ENCODE measurements at places on chromosomes 16 and 17.

DNA sequence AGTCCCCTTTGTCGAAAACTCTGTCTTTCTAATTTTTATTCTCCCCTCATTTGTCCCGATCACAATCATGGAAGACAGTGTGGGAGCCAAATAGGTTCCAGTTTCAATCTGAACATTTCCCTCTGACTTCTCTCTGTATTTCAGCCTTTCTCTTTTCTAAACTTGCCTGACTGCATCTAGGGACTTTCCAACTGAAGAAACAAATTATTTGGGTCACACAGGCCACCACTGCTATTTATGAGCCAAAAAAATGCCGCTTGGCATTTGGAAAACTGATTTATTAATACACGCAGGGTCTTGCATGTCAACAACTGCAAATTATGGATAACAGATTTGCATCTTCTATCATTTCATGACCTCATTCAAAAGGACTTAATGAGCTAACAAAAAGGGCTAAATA is 55.2 kb upstream of the ELAC2 start:
- DNase-seq, result no peak
- H3K4me3 ChIP-seq, result no peak overlapping the region
- no peak overlapping the region for H3K27ac ChIP-seq
- no peaks in the 10 kb centered on the region for H3K27me3 ChIP-seq

DNA sequence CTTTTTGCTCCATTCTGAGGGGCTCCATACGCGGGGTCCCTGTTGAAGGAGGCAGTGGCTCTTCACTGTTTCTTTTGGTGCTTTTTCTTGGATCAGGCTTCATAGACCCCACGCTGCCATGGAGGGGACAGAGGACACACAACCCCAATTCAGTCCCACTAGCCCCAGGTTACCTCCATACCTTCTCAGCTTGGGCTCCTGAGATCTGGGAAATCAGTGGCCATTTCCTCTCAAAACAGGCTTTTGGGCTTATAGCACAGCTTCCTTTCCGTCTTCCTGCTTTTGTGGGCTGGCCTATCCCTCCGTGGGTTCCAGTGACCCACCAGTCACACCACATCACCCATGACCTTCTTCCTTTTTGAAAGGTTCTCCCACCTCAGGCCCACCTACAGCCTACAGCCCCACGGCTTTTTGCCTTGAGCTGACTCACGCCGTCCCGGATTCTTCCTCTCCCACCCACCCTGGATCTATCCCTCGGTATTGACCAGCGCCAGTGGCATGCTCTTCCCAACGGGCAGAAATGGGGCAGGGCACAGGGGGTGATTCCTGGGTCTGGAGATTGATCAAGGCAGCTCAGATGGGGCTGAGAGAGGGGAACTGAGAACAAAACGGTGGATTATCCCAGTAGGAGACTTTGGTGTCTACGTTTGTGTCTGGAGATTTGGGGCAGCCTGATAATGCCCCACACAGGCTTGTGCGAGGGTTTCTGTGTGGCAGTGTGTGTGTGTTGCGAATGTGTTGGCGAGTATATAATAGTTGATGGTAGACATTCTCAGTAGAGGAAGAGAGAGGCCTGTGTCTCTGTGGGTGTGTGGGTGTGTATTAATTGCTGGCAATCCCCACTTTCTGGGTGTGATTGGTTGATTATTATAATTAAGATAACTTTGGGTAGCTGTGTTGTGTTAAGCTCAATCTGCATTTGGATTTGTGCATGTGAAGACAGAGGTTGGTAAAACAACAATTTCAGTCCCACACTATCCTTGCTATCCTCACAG is 3.8 kb downstream of the TBX21 start:
- no peaks in the 10 kb centered on the region for H3K36me3 ChIP-seq
- peaks cover 54% of the 10 kb centered on the region for H3K27me3 ChIP-seq
- no peak for DNase-seq

DNA sequence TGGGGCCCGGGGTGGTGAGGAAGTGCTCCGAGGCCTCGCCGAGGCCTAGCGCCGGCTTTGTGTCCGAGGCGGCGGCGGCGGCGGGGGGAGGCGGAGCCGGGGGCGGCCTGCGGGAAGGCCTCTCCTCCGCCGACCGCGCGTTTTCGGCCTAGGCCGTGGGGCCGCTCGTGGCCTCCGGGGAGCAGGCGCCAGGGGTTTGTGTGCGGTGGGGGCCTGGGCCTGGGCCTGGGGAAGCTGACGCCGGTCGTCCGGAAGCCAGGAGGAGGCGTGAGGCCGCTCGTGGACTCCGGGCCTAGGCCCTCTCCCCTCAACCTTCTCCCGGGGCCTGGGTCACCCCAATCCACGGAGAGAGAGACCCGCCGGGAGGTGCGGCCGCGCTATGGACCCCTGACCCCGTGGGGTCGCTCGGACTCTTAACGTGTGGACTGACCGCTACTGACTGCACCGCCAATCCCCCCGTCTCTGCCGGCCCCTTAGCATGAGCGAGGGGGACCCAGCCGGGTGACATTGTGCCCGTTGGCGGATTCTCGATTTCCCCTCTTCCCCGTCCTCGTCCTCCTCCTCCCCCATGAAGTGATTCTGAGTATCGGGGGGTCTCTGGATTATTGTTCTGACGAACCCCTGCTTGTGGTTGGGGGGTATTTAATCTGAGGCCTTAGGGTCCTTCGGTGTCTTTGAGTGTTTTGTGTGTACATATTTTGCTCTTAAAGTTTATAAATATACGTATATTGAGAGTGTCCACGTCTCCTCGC is 660 bp downstream of the RBBP6 start:
- H3K4me3 ChIP-seq, result peak overlapping the region; percentile 96
- H3K27ac ChIP-seq, result peak overlapping the region; percentile 98
- no peaks in the 10 kb centered on the region for H3K27me3 ChIP-seq
- H3K36me3 ChIP-seq, result no peaks in the 10 kb centered on the region

DNA sequence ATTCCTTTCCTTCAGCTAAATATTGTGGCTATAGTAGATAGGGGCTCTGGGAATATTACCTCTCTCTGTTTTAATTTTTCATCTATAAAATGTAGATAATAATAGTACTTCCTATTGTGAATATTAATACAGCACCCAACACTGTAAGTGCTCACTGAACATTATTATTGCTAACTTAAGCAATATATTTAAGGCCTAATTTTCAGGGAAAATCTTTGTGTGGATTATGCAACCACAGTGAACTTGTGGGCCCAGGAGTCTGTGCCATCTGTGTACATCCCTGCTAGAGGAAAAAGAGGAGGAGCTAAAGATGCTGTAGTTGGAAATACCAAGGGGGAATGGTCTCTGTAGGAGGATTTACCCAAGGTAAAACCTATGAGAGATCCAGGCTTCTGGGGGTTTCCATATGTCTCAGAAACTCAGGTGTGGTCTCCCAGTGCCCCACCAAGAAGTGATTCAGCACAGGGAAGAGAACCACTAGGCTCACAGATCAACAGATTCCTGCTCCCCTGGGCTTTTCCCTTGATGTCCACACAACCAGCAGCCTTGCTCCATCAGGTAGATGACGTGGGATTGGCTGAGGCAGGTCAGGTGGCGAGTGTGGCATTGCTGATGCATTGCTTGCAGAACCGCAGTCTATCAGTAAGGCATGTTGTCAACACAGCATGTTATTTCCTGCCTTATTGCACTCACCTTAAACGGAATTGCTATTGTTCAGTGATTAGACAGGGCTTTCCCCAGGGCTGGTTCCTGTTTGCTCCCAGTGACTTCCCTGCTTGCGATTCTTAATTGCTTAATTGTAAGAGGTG is 1.6 kb upstream of the N4BP1 start:
- H3K4me3 ChIP-seq, result no peak overlapping the region
- H3K27ac ChIP-seq, result no peak overlapping the region
- H3K36me3 ChIP-seq, result no peaks in the 10 kb centered on the region

GRCh38 chr16:89319886-89320781 is 102.6 kb downstream of the ZNF778 start:
- peak overlapping the region; percentile 94 for H3K27ac ChIP-seq
- DNase-seq, result peak; percentile 82
- H3K4me3 ChIP-seq, result peak overlapping the region; percentile 37
- no peaks in the 10 kb centered on the region for H3K27me3 ChIP-seq
- H3K36me3 ChIP-seq, result no peaks in the 10 kb centered on the region

- H3K4me3 ChIP-seq, result no peak overlapping the region
- no peaks in the 10 kb centered on the region for H3K4me1 ChIP-seq
Observed at GRCh38 chr16:78955206-78955605, 645.3 kb downstream of the MAF start.

DNA sequence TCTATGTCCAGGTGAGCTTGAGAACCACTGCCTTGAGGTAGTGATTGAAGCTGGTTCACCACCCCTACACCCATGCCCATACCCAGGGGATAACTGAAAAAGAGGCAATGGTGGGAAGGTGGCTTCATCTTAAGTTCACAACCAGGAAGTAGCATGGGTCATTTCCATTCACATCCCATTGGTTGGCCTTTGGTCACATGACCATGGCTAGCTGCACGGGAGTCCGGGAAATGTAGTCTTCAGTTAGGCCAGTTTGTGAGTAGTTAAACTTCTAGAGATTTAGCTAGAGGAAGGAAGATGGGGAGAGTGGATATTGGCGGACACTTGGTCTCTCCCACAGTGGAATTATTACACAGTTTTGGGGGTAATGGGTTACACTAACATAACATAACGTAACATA is 92.9 kb downstream of the RGS9 start:
- no peak for DNase-seq
- peaks cover 10% of the 10 kb centered on the region for H3K4me1 ChIP-seq
- H3K4me3 ChIP-seq, result no peak overlapping the region
- no peaks in the 10 kb centered on the region for H3K36me3 ChIP-seq

DNA sequence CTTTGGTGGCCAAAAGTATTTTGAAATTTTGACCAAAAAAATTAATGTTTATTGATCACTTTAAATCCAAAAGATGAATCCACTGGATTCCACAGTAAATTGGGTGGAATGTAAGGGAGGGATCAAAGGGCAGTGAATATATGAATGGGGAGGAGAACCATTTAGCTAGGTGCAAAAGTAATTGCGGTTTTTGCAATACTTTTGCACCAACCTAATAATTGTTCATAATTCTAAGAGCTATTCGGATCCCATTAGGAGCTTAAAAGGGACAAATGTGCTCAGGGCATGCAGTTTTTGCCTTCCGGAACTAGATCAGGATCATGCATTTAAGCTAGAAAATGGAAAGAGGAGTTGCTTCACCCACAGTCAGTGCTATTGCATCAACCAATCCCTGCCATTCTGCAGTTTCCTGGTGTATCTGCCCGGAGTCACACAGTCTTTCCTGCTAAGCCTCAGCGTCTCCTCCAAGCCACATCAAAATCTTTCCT is at the start of gene LPO:
LPO (plus strand) TSS at position 438 of the 488 bp plus-strand sequence. CDS start 4,396 bp downstream, outside the sequence.
- no peak for DNase-seq
- peaks cover 59% of the 10 kb centered on the region for H3K27me3 ChIP-seq
- no peak within 1 kb of the TSS for H3K4me3 ChIP-seq
- no peaks in the 10 kb centered on the region for H3K4me1 ChIP-seq

GRCh38 chr17:57463103-57463885 is 207.0 kb downstream of the MSI2 start:
- no peaks in the 10 kb centered on the region for H3K27me3 ChIP-seq
- DNase-seq, result peak; percentile 93
- H3K4me1 ChIP-seq, result peaks cover 43% of the 10 kb centered on the region

GRCh38 chr16:55565086-55565485 is 1.4 kb upstream of the CAPNS2 start:
- no peaks in the 10 kb centered on the region for H3K27me3 ChIP-seq
- H3K27ac ChIP-seq, result no peak overlapping the region
- H3K36me3 ChIP-seq, result peaks cover 9% of the 10 kb centered on the region

- no peaks in the 10 kb centered on the region for H3K27me3 ChIP-seq
- no peak overlapping the region for H3K27ac ChIP-seq
- peaks cover 26% of the 10 kb centered on the region for H3K4me1 ChIP-seq
- no peak for DNase-seq
Observed at GRCh38 chr16:10752843-10753523, 9.3 kb downstream of the NUBP1 start.
